ENCODE measurements at places on chromosomes 3 and 15. TPM values are rescaled to one million over a fixed set of nuclear protein-coding genes. Genes with fewer than 3 reads are reported as not detected.

The PLA2G4E gene
- not detected for total RNA-seq

The ACVR2B gene
- 7.0 TPM for total RNA-seq

The SENP7 gene
- 20.1 TPM for total RNA-seq

The UBR1 gene
- 28.3 TPM for total RNA-seq

The TMEM43 gene
- total RNA-seq, result 143 TPM

The RASL12 gene
- total RNA-seq, result not detected

The DUOXA1 gene
- total RNA-seq, result 23.2 TPM

The CCDC13 gene
- total RNA-seq, result 0.11 TPM

The TRH gene
- not detected for total RNA-seq

The TMCO5A gene
- not detected for total RNA-seq

The ARPP19 gene
- total RNA-seq, result 74.2 TPM

The SNX22 gene
- total RNA-seq, result not detected

The FAIM gene
- total RNA-seq, result 7.1 TPM

The GMPS gene
- total RNA-seq, result 46.4 TPM

The FBXO40 gene
- not detected for total RNA-seq

The FAM162A gene
- total RNA-seq, result 4.9 TPM

The SLC6A1 gene
- not detected for total RNA-seq

The C15orf62 gene
- total RNA-seq, result 0.33 TPM

The CCR9 gene
- total RNA-seq, result not detected

The LMCD1 gene
- 540 TPM for total RNA-seq

The FGF7 gene
- total RNA-seq, result 0.54 TPM

The LDHAL6B gene
- not detected for total RNA-seq

The BOC gene
- 15.7 TPM for total RNA-seq

The SLC12A8 gene
- total RNA-seq, result 25.1 TPM

The BFSP2 gene
- total RNA-seq, result not detected

The FSTL1 gene
- 985 TPM for total RNA-seq

The SPESP1 gene
- total RNA-seq, result 2.0 TPM

The SPCS1 gene
- total RNA-seq, result 94.6 TPM

The GOLGA6A gene
- total RNA-seq, result 0.54 TPM

The PLXND1 gene
- 95.2 TPM for total RNA-seq

The ANKDD1A gene
- total RNA-seq, result 8.6 TPM

The TIGIT gene
- total RNA-seq, result not detected

The WNT5A gene
- 2,720 TPM for total RNA-seq

The TGM5 gene
- not detected for total RNA-seq

The LINGO1 gene
- not detected for total RNA-seq

The BNC1 gene
- not detected for total RNA-seq

The PTX3 gene
- 0.43 TPM for total RNA-seq

The DNAJB11 gene
- total RNA-seq, result 54.3 TPM

The NCKIPSD gene
- total RNA-seq, result 15.3 TPM

The NEO1 gene
- total RNA-seq, result 12.6 TPM

The CD86 gene
- total RNA-seq, result 0.79 TPM

The CHRM5 gene
- under 0.01 TPM for total RNA-seq

The SLC2A2 gene
- 0.11 TPM for total RNA-seq

The PAQR5 gene
- total RNA-seq, result 0.22 TPM
